ENCODE measurements at places on chromosomes 4 and X.

- no peak for DNase-seq
Observed at GRCh38 chr4:119692001-119692400, 63.4 kb upstream of the PDE5A start.

GRCh38 chr4:156889616-156890594 lies 81.7 kb downstream of the PDGFC start:
- DNase-seq: no peak

DNA sequence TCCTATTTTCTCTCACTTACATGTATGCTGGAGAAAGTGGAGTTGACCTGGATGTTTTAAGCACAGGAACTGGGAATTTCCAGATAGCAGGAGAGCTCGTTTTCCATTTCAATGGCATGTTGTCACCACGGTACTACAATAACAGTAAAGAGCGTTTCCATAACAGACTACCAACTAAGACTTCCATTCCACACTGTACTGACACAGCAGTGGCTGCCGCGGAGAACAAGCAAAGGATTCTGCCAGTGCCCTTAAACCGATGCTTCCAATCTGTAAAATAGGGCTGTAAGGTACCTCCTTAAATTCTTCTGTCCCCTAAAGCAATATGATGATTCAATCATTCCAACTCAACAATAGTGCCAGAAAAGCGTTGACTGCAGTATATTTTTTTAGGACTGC lies 143.9 kb downstream of the KLHL13 start:
- DNase-seq: peak; percentile 8

GRCh38 chrX:3806630-3807029 lies 93.2 kb upstream of the PRKX start:
- no peak for DNase-seq

- peak; percentile 74 for DNase-seq
Observed at GRCh38 chrX:135740681-135741149, 27.3 kb downstream of the CT45A1 start.

DNA sequence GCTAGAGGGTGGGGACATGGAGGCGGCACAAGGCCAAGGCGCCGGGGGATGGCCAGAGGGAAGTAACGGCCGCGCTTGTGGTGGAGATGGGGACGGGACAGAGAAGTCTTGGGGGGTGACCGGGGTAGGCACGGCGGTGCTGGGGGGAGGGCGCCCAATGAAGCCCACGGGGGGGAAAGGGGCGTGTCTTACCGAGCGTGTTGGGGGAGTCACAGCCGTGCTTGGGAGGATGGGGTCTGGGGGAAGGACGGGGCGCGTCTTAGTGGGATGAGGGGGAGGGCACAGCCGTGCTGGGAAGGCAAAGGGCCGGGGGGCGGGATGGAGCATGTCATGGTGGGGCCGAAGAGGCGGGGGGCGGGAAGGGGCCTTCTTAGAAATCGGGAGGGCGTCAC lies 952 bp downstream of the ARSD start:
- DNase-seq: no peak

- DNase-seq: no peak
Observed at GRCh38 chr4:7634661-7635251, 200.0 kb upstream of the PSAPL1 start.

- DNase-seq: no peak
Observed at GRCh38 chr4:90990284-90990683, 863.1 kb downstream of the CCSER1 start.

DNA sequence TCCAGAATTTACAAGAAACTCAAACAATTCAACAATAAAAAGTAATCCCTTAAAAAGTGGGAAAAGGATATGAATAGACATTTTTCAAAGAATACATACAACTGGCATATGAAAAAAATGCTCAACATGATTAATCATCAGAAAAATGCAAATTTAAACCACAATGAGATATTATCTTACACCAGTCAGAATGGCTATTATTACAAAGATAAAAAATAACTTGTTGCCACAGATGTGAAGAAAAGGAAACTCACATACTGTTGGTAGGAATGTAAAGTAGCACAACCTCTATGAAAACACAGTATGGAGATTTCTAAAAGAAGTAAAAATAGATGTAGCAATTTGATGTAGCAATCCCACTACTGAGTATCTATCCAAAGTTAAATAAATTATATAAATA lies 65.1 kb upstream of the DIAPH2 start:
- DNase-seq: no peak

DNA sequence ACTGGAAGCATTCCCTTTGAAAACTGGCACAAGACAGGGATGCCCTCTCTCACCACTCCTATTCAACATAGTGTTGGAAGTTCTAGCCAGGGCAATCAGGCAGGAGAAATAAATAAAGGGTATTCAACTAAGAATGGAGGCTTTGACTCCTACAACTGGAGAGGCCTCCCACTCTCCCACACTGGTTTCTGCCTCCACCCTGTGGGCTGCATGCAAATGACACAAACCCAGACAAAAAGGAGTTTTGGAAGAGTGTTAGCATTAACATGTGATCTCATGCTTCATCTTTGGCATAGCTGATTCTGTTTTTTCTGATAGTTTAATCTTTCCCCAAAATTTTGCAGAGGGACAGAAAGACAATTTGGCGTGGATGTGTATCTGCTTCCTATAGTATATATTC lies 80.8 kb upstream of the IQCM start:
- DNase-seq: peak; percentile 15

DNA sequence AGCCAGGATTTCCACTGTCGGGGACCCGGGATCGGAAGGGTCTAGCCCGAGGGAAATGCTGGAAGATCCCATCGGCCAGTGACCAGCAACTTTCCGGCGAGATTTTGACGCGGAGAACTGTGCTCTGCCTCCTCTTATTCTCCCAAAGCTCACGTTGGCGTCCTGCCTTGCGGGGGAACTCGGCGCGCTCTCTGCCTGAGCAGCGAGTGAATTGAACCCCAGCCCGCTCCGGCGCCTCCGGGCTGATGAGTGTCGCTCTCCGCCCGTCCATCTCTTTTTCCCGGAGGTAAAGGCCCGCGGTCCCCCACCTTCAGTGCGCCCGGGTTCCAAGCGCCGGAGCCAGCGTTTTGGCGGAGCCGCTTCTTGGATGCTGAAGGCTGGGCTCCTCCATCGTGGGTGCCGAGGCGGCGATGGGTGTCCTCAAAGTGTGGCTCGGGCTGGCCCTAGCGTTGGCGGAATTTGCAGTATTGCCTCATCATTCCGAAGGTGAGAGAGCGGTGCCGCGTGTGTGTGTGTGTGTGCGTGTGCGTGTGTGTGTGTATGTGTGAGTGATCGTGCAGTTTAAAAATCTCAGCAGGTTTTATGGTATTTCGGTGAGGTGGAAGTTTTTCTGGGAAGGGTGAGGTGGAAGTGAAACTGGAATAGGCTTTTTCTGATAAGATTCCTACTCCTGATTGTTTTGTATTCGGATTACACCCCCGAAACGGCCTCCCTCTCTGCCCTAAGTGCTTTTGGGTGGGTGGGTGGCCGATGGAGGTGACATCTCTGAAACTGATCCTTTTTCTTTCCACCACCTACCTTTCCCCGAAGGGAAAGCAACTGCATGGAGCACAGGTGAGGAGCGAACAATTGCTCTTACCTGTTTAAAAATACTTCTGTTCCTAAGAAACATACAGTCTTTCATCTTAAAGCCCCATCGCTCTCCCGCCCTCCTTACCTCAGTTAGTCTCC lies 752 bp downstream of the FRAS1 start:
- DNase-seq: peak; percentile 30

GRCh38 chr4:87257523-87257922 lies 37.1 kb upstream of the KLHL8 start:
- DNase-seq: no peak

GRCh38 chrX:114500622-114501021 lies 83.3 kb upstream of the HTR2C start:
- DNase-seq: no peak

DNA sequence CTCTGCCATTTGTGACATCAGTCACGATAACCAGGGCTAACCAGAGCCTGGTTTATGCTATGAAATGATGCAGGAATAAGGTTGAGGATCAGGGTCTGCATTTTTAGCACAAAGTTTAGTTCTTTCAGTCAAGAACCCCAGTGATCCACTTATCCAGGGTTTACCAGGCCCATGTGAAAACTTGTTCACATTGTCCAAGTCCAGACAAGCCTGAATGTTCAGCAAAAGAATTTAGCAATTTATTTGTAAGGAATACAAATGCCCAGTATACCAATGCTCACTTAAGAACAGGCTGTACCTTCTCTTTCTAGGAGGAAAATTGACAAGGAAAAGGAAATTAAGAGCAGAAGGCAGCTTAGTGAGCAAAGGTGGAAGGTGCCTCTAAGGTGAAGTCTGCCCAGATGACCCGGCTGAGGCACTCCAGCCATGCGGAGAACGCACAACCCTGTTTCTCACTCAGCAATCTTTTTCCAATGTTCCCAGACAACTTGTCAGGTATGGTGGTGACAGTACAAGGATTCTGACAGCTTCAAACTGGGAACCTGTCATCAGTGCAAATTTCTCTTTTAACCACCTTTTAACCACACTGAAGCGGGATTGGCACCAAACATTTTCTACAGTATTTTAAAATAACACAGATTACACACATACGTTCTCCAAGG lies 54.0 kb downstream of the TBC1D9 start:
- no peak for DNase-seq

GRCh38 chr4:27685091-27685490 lies 824.5 kb downstream of the STIM2 start:
- no peak for DNase-seq

- no peak for DNase-seq
Observed at GRCh38 chrX:149185087-149185486, 320.0 kb downstream of the IDS start.

- DNase-seq: no peak
Observed at GRCh38 chr4:134078230-134078914, 123.2 kb downstream of the PABPC4L start.
